ENCODE measurements at places on chromosomes 4 and X. TPM values are rescaled to one million over a fixed set of nuclear protein-coding genes. Genes with fewer than 3 reads are reported as not detected.

The TMEM164 gene
- 20.4 TPM for total RNA-seq

The BEX5 gene
- total RNA-seq, result 3.5 TPM

The PAGE4 gene
- total RNA-seq, result not detected

The RTL3 gene
- total RNA-seq, result 0.20 TPM

The USP51 gene
- total RNA-seq, result 0.79 TPM

The BCORL1 gene
- 2.5 TPM for total RNA-seq

The CT45A5 gene
- not detected for total RNA-seq

The SMIM10 gene
- 1.5 TPM for total RNA-seq

The ALPK1 gene
- 5.1 TPM for total RNA-seq

The RIPPLY1 gene
- total RNA-seq, result not detected

Measured in mammary microvascular endothelial cell (primary cell).